ENCODE measurements at places on chromosomes 13 and 19. TPM values are rescaled to one million over a fixed set of nuclear protein-coding genes. Genes with fewer than 3 reads are reported as not detected.

The HSPB6 gene
- 0.25 TPM for total RNA-seq

The OR7A5 gene
- not detected for total RNA-seq

The MEF2B gene
- total RNA-seq: not detected

GRCh38 chr19:36028313-36029041, 4.2 kb downstream of the CLIP3 start:
- no peak for DNase-seq

The CLDN10 gene
- 1.4 TPM for total RNA-seq

The ILF3 gene
- 98.0 TPM for total RNA-seq

The CYP2A7 gene
- total RNA-seq: not detected

DNA sequence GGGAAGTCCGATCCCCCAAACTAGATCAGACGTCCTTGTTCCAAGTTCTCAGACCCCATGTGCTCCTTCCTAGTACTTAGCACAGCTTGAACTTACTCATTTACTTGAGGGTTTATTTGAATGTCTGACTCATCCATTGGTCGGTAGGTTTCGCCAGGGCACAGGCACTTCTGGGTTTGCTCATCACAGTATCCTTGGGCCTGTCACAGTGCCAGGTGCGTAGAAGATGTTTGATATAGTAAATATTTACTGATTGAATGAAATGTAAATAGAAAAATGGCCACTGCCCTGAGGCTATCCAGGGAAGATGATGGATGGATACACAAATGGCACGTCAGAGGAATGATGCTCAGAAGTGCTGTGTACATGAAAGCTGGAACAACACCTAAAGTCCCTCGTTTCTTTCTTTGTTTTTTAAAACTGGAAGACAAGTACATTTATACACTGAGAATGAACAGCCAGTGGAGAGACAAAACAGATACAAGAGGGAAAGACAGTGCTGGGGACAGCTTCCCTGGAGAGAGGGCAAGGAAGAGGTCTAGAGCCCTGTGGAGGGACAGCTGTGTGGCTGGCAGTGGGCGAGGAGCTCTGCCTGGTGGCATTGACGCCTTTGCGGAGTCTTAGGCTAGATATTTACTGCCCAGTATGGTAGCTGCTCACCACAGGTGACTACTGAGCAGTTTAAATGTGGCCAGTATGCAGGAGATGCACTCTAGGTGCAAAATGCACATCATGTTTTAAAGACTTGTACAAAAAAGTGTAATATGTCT, 31.2 kb upstream of the KL start:
- DNase-seq: no peak

The MAP1S gene
- total RNA-seq: 52.5 TPM

GRCh38 chr13:111361046-111361872, 40.8 kb downstream of the TEX29 start:
- no peak for DNase-seq

The ZNF100 gene
- 4.3 TPM for total RNA-seq

The DAND5 gene
- total RNA-seq: 0.26 TPM

DNA sequence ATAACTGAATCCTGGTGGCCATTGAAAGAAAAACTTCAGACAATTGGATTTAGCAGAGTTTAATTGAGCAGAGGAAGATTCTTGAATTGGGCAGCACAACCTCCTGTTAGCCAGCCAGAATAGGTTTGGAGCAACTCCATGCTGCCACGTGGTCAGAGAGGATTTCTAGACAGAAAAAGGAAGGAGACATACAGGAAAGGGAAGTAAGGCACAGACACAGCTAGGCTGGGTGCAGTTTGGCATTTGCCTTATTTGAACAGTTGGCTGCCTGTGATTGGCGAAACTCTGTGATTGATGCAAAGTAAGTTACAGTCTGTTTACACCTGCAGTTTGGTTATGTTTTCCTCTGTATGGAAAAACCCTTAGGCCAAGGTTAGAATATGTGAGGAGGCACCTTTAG, 85.8 kb upstream of the SPATA13 start:
- peak; percentile 74 for DNase-seq

All from dermis microvascular lymphatic vessel endothelial cell (primary cell).